ENCODE measurements at places on chromosomes 7 and 10. TPM values are rescaled to one million over a fixed set of nuclear protein-coding genes. Genes with fewer than 3 reads are reported as not detected.
A peak's percentile ranks its signal among the peaks of the same experiment; 100 is the strongest.

MOGAT3 gene
- total RNA-seq = not detected

OR2A42 gene
- not detected for total RNA-seq

DNA sequence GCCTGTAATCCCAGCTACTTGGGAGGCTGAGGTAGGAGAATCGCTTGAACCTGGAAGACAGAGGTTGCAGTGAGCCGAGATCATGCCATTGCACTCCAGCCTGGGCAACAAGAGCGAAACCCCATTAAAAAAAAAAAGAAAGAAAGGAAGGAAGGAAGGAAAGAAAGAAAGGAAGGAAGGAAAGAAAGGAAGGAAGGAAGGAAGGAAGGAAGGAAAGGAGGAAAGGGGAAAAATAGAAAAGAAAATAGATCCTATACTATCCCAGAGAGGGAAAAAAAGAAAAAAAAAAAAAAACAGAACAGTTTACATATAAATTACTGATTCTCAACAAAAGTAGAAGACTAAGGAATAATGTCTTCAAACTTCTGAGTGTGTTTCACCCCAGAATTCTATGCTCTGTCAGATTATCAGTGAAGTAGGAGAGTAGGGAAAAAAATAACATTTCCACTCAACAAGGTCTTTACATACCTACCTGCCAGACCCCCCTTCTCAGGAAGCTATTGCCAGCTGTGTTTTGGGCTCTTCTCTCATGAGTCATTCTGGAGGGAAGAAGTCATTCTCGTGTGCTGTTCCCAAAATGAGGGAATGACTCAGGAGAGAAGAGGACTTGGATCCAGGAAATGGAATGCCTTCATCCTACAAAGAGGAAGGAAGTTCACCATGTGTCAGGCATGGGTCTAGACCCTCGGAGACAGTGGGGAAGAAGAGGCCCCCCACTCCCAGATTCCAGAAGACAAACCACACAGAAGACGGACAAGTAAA, 20.9 kb downstream of the RGS10 start:
- DNase-seq = no peak

DNA sequence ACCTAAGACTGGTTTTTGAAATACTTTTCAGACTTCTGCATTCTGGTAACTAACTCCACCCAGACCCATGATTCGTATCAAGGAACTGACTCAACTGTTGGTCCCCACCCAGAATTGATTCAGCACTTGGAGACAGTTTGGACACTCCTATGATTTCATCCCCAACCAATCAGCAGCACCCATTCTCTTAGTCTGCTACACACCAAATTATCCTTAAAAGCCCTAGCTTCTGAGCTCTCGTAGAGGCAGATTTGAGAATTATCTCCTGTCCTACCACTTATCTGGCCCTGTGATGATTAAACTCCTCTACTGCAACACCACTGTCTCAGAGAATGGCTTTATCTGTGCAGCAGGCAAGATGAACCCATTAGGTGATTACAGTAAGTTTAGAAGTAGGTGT, 7.7 kb upstream of the GSTO1 start:
- DNase-seq = no peak

GRCh38 chr10:22560096-22560912, 154.1 kb downstream of the PIP4K2A start:
- no peak for DNase-seq

GRCh38 chr7:66946545-66946944, 25.5 kb downstream of the TMEM248 start:
- DNase-seq = no peak

- peak; percentile 63 for DNase-seq
These were observed 9.9 kb downstream of the INPP5A start for GRCh38 chr10:132547421-132547861.

DNA sequence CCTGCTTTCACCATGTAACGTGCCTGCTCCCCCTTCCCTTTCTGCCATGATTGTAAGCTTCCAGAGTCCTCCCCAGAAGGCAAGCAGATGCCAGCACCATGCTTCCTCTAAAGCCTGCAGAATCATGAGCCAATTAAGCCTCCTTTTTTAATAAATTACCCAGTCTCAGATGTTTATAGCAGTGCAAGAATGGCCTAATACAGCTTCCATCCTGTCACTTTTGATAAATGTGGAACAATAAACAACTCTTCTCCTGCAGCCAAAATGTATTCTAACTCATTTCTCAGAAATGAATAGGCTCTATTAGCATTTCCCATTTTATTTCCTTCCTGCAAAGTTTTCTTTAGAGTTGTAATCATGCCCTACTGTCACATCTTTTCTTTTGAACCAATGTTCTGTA, 43.4 kb downstream of the C7orf25 start:
- no peak for DNase-seq

GRCh38 chr10:89078724-89079672, 88.4 kb downstream of the FAS start:
- DNase-seq = no peak

DNA sequence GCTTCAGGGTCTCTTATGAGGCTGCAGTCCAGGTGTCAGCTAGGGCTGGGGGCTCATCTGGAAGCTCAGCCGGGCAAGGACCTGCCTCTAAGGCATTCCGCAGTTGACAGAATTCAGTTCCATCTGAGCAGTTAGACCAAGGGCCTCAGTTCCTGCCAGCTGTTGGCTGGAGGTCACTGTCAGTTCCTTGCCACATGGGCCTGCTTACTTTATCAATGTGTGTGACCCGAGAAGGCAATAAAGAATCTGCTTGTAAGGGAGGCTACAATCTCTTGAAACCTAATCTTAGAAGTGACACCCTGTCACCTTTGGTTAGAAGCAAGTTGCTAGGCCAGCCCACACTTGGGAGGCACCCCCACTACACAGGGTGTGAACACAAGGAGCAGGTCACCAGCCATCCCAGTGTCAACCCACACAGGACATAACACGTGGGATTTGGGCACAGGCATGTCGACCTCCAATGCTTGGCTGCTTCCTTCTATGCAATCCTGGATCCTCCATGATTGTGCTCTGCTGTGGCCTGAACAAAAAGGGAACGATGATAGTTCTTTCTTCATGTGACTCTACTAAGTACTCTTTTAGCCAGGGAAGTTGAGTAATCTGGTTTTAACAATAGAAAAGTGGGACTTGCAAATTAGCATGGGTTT, 41.8 kb downstream of the MTURN start:
- no peak for DNase-seq

- DNase-seq = no peak
These were observed 239.0 kb upstream of the KLF6 start for GRCh38 chr10:4024027-4024426.

GRCh38 chr10:69636626-69637605, 6.9 kb downstream of the FAM241B start:
- no peak for DNase-seq

DNA sequence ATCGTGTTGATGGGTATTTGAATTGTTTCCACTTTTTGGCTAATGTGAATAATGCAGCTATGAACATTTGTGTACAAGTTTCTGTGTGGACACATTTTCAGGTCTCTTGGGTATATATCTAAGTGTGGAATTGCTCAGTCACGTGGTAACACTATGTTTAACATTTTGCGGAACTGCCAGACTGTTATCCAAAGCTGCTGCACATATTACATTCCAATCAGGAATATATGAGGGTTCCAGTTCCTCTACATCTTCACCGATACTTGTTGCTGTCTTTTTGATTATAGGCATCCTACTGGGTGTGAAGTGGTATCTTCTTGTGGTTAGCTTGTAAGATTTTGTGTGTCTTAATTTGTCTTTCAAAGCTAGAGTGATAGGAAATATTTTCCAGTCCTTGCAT, 6.8 kb downstream of the PTPN12 start:
- no peak for DNase-seq

DNA sequence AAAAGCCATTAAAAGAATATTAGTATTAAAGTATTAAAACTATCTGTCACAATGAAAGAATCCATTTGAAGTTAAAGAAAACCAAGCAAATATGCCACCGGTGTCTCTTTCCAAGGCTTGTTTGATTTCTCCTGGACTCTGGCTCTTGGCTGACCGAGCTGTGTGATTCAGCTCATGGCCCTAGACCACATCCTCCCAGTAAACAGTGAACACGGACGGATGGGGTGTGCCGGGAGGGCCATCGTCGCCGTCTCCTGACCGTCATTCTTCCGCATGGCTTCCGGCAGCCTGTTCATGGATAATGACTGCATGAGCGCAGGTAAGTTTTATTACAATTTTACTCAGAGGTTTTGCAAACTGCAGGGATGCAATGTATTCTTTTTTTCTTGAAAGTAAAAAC, 218.5 kb downstream of the DNAJB6 start:
- no peak for DNase-seq
